Daoy (cell line): ENCODE measurements at places on chromosomes 11 and 22. TPM values are rescaled to one million over a fixed set of nuclear protein-coding genes. Genes with fewer than 3 reads are reported as not detected.

The P2RY6 gene
- 0.80 TPM in 1 of 2 replicates, not detected in the other for total RNA-seq

The OR51E2 gene
- 0.06 TPM in 1 of 2 replicates, not detected in the other for total RNA-seq

The GDPD4 gene
- not detected in 2 replicates for total RNA-seq

The TMEM86A gene
- 0.40 and 0.65 TPM in 2 replicates for total RNA-seq

The OR10A2 gene
- total RNA-seq: not detected in 2 replicates

The MICALL1 gene
- total RNA-seq: 22.2 and 33.6 TPM in 2 replicates

The RIBC2 gene
- 0.89 and 1.3 TPM in 2 replicates for total RNA-seq

The RASL10A gene
- 0.11 and 0.39 TPM in 2 replicates for total RNA-seq

DNA sequence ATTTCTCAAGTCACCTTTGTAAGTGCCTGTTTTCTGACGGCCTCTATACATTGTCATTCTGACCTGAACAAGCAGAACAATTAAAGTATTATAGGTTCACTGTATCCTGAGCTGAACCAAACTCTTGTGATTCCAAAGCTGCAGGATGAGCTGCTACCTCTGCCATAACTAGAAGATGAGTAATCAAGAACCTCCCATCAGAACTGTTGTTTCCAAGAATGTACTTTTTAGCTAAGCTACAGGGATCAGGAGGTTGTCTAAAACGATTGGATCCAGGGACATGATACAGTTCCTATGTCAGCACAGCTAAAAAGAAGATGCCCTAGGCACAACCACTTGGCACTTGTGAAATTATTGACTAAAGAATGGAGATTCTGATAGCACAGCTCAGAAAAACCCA lies 288.4 kb upstream of the CCDC90B start:
- DNase-seq: peak; percentile 2

DNA sequence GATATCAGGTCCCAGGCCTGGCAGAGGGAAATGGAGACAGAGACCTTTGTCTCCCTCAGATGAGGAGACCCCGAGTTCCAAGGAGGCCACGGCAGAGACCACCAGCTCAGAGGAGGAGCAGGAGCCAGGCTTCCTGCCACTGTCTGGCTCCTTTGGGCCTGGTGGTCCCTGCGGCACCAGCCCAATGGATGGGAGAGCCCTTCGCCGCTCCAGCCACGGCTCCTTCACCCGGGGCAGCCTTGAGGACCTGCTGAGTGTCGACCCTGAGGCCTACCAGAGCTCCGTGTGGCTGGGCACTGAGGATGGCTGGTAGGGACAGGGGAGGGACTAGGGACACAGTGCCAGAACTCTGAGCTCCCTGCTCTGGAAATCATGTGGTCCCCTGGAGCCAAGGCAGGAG lies 13.1 kb upstream of the RELT start:
- no peak for DNase-seq

DNA sequence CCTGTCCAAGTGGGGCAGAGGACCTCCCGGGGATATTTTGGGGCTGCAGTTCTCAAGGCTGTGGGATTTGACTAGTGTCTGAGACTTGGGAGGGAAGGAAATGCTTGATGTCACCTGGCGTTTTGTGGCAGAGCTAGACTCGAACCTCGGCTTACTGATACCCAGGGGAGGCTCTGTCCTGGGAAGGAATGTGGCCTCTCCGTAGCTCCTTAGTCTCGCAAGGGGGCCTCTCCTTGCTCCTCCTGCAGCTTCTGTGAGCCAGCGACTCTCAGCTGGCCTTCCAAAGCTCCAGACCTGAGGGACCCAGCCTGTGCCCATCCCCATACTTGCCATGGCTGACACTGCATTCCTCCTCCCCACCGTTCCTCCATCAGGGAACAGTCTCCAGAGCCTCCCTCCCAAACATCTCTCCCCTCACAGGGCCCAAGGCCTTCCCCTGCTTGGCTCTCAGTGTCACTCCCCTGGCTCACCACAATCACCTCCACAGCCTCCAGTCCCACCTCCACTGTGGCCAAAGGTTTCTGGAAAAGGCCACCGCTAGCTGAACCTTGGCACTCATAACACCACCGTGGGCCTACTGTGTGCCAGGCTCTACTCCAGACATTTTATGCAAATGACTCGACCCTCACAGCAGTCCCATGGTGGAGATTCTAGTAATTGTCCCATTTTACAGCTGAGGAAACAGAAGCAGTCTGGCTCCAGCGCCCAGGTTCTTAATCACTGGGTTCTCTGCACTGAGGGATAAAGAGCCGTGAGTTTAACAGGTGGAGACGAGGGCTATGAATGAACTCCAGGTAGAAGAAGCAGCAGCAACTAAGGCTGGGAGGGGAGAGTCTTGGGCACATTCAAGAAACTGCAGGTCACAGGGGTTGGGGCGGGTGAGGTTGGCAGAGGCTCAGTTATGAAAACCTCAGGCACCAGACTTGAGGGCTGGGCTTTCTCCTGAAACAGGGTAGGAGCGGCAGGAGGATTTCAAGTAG lies 12.1 kb downstream of the P2RY2 start:
- DNase-seq: no peak

DNA sequence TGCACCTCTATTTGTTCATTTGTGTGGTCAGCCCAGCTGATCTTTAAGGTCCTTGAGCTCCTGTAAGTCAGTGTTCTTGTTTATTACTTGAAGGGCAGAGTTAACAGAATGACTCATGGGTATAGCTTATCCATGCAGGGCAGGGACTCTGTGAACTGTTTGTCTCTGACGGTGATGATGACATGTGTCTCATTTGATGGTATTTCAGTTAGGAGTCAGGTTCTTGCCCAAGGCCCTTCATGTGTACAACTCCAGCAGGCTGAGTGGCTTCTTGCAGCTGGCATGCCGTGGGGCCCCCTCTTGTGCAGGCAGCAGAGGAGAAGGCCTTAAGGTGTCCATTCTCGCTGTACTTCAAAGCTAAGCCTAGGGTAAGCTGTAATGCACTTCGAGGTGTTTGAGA lies 165.1 kb downstream of the DBX1 start:
- peak; percentile 34 for DNase-seq

DNA sequence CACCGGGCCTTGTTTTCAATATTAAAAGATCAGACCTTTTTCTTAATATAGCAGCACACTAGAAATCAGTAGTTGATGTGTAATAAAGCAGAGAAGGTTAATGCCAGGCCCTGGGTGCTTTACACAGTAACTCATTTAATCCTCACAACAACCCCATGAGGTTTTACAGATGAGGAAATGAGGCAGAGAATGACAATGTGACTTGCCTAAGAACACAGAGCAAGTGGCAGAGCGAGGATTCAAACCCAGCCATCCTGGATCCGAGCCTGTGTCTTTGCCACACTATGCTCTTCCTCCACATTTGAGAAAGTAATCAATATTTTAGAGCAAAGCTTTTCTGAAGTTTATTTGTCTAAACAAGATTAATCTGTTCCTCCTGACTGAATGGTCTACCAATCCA lies 7.2 kb downstream of the JAML start:
- no peak for DNase-seq

DNA sequence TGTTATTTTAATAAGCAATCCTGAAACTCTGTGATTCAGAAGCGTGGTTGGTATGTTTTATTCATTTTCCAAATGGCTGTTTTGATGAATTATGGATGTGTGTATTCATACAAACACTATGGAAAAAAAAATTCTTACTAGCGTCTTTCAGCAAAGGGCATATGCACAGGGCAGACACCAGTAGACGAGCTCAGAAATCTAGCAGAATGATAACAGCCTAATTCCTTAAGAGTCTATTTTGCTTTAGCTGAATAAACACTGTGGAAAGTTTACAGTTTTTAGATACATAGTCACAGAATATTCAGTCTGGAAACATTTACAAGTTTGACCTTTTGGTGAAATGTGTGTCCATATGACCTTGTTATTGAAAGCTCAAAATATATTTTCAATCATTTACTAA lies 418.8 kb upstream of the LUZP2 start:
- DNase-seq: no peak

- no peak for DNase-seq
Measured at GRCh38 chr22:38951734-38952133, 5.7 kb upstream of the APOBEC3A start.

GRCh38 chr22:37601540-37602442 lies 6.8 kb upstream of the GGA1 start:
- DNase-seq: peak; percentile 68

GRCh38 chr11:111954154-111954553 lies 17.0 kb downstream of the DIXDC1 start:
- no peak for DNase-seq

DNA sequence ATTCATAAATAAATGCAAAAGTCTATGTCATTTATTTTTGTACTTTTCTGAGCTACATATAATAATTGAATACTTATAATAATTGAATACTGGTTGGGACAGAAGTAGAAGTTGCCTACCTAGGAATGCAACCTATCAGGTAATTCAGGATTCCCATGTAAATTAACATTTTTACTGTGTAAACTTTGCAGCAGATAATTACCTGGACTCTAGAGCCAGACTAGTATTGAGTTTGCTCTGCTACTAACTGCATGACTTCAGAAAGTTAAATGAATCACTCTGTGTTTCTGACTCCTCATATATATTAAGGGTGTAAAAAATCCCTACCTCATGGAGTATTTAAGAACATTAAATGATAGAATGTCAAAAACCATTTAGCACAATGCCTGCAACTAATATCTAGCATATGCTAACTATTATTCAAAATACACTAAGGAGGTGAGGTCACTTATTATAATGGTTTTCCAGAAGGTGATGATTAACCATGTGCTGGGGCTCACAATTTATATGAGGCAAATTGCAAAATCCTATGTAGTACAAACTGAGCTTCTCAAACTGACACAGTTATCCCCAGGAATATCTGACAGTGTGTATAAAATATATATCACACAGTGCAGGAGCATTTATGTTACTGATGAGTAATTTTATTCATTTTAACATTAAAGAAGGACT lies 138.1 kb upstream of the ANO3 start:
- DNase-seq: no peak

DNA sequence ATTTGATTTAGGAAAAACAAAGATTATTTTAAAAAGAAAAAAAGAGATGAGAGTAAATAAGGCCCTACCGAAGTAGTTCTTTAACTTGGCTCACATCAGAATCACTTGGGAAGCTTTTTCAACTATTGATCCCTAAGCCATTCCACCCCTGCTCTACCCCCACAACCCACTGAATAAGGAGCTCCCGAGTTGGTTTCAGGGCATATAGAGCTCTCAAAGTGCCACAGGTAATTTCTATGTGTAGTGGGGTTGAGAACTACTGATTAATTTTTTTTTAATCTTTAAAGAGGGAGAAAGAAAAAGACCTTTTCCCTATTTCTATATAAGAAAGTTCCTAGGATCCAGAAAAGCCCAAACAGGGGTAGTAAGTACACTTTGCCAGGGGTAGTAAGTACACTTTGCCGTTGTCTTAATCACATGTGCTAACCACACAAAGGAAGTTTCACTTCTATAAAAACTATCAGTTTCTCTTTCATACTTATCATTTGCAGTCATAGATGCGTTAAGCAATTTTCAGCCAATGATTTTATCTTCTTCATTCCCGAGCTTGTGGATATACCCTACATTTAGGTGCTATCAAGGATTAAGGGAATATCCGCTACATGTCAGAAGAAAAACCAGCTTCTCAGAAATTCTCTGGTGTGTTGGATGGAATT lies 108.4 kb upstream of the ZC3H12C start:
- no peak for DNase-seq

- DNase-seq: peak; percentile 2
Measured at GRCh38 chr11:84465040-84465439, 1162.1 kb downstream of the DLG2 start.

GRCh38 chr11:74347381-74347780 lies 35.9 kb upstream of the P4HA3 start:
- DNase-seq: no peak

DNA sequence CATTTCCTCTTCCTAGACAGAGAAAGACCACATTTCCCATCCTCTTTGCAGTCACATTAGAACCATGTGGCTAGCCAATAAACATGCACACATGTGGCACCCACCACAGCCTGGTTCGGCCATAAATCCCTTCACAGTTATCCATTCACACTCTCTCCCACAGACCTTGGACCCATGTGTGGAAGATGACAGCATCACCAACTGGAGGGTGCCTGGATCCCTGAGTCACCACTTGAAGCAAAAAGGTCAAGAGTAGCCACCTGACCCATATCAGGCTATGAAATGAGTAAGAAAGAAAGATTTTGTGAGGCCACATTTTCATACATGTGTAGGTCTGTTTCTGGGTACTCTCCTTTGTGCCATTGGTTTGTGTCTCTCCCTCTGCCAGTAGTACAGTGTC lies 9.0 kb upstream of the TMEM121B start:
- peak; percentile 63 for DNase-seq

DNA sequence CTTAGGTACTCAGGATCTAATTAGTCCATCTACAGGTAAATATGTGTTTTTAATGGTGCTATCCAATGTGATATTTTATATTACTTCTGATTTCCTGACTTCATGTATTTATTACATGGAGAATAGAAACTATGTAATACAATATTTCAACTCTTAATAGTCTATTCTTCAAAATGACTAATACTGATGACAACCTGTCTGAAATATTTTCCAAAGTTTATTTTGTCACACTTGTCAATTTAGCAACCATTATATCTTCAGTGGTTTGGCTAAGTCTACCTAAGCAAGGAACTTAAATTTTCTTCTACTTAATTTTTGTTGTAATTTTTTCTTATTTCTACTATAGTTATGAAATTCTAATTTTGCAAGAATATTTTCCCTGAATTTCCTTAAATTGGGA lies 55.0 kb upstream of the CNTN5 start:
- no peak for DNase-seq
